ENCODE measurements at places on chromosomes 5 and 9.

DNA sequence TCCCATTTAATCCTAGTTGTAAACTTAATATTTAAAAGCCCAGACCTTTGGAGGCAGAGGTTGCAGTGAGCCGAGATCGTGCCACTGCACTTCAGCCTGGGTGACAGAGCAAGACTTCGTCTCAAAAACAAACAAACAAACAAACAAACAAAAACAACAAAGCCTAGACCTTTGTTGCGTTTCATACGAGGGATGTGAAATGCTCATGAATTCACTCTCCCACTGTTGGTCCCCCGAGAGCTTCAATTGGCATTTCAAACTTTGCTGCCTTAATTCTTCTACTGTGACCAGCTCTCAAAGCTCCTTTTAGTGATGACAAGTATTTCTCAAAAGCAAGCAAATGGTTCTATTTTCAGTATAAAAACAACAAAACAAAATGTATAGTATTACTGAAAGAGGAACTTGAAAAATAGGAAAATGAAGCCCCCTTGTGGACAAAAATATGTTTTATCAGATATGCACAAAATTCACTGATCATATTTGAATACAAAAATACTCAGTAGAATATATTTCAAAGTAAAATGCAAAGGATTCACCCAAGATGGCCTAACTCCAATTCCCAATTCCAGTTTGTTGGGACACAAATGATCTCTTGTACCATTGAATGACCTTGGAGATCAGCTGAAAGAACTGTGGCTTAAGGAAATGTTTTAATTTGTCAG is 140.4 kb downstream of the ESM1 start:
- H3K27me3 ChIP-seq: no peaks in the 10 kb centered on the region
- H3K36me3 ChIP-seq: no peaks in the 10 kb centered on the region
- H3K4me3 ChIP-seq: no peak overlapping the region
- no peak overlapping the region for H3K27ac ChIP-seq
- DNase-seq: no peak

DNA sequence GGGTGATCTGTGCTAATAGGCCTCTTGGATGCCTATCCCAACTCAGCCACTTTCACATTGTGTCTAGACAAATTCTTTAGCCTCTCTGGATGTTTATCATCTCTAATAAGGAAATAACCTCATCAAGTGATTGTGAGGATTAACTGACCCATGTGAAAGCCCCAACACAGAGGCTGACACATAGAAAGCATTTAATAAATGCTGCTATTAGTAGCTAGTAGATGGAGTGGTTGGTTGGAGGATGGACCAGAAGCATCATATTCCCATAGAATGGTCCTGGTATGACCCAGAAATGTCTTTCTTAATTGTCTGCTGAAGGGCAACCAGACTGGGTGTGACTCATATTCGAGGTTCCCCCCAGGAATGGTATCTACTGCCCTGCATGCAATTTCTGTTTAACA is 124.4 kb downstream of the PIK3R1 start:
- no peak overlapping the region for H3K4me3 ChIP-seq
- no peaks in the 10 kb centered on the region for H3K36me3 ChIP-seq
- no peak for DNase-seq
- H3K27me3 ChIP-seq: no peaks in the 10 kb centered on the region
- H3K27ac ChIP-seq: no peak overlapping the region

GRCh38 chr9:101626295-101626694 is 31.5 kb upstream of the PPP3R2 start:
- no peak for DNase-seq
- H3K27me3 ChIP-seq: peaks cover 39% of the 10 kb centered on the region
- no peak overlapping the region for H3K27ac ChIP-seq

DNA sequence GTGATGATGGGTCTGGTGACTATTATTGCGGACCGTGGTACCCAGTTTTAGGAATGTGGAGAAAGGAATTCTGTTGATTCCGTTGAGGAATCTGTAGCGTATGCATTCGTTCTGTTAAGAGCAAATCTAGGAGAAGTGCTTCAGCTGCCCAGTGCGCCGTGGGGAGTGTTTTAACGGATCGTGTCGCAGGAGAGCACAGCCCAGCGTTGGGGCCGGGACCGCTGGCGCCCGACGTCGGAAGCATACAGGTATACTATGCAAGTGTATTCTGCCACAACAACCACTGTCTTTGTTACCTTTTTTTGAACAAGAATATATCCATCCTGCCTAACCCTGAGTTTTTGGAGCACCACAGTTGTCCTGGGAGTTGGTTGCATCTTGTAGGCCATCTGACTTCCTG is 42.7 kb downstream of the TENT4A start:
- H3K4me1 ChIP-seq: no peaks in the 10 kb centered on the region
- no peak overlapping the region for H3K27ac ChIP-seq
- no peaks in the 10 kb centered on the region for H3K27me3 ChIP-seq
- DNase-seq: no peak

GRCh38 chr5:37840053-37841034 is 503 bp upstream of the GDNF start:
- H3K27me3 ChIP-seq: peaks cover 90% of the 10 kb centered on the region
- DNase-seq: peak; percentile 74
- H3K27ac ChIP-seq: peak overlapping the region; percentile 22
- H3K36me3 ChIP-seq: no peaks in the 10 kb centered on the region

DNA sequence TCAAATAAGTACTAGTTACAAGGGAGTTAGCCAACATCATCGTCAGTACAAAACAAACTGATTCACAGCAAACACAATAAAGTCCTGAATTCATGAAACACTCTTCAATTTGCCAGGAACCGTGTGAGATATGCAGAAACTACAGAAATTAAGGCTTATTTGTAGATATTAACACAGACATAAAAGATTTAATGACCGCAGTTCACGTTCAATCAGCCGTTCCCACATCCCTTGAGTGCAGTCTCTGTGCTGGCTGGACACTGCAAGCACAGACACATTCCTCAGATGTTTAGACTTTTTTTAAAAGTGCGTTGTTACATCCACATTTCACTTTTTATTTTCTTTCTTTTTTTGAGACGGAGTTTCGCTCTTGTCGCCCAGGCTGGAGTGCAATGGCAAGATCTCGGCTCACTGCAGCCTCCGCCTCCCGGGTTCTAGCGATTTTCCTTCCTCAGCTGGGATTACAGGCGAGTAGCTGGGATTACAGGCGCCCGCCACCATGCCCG is 566 bp upstream of the CEP78 start:
- peak overlapping the region; percentile 97 for H3K27ac ChIP-seq
- no peak for DNase-seq
- H3K27me3 ChIP-seq: no peaks in the 10 kb centered on the region
- H3K36me3 ChIP-seq: peaks cover 2% of the 10 kb centered on the region

- H3K27me3 ChIP-seq: no peaks in the 10 kb centered on the region
- H3K4me1 ChIP-seq: no peaks in the 10 kb centered on the region
- H3K4me3 ChIP-seq: no peak overlapping the region
- H3K36me3 ChIP-seq: peaks cover 47% of the 10 kb centered on the region
- DNase-seq: no peak
These were observed 22.8 kb downstream of the RALGDS start for GRCh38 chr9:133098104-133098754.

GRCh38 chr5:159459132-159459627 is 128.9 kb upstream of the IL12B start:
- no peak overlapping the region for H3K27ac ChIP-seq
- DNase-seq: no peak
- H3K27me3 ChIP-seq: peaks cover 8% of the 10 kb centered on the region
- peaks cover 31% of the 10 kb centered on the region for H3K4me1 ChIP-seq
- H3K4me3 ChIP-seq: no peak overlapping the region

DNA sequence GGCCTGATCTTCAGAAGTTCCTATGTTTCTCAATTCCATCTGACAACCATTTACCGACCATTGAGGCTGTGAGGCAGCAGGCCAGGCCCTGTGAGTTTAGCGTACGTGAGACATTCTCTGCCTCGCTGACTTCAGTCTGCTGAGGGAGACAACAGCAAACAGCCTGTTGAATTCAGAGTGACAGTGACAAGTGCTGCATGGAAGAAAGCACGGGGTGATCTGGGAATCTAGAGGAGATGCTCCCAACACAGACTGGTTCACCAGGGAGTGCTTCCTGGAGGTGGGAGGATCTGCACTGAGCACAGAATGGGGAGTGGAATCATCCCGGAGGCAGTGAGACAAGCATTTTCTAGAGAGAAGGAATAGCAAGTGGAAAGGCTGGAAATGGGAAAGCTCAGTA is 10.0 kb upstream of the DDX41 start:
- H3K27ac ChIP-seq: no peak overlapping the region
- H3K4me1 ChIP-seq: no peaks in the 10 kb centered on the region
- H3K4me3 ChIP-seq: no peak overlapping the region
- DNase-seq: no peak

DNA sequence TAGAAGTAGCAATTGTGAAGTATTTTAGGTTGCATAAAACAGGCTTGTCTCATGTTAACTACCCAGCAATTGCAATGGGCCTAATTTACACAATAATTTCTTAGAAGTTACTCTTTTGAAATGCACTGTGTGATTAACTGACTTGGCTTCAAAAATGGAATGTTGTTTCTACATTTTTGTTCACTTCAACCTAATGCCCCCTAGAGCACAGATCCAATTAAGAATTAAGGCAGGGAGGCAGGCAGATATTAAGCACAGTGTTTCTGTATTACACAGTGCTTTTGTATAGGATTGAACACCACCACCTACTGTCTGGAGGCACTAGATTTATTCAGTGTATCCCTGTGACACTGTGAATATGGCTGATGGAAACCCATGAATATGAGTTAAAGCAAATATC is 302.1 kb downstream of the FBXL17 start:
- H3K4me1 ChIP-seq: peaks cover 7% of the 10 kb centered on the region
- no peak for DNase-seq
- no peaks in the 10 kb centered on the region for H3K36me3 ChIP-seq
- H3K27ac ChIP-seq: no peak overlapping the region
- H3K27me3 ChIP-seq: no peaks in the 10 kb centered on the region

DNA sequence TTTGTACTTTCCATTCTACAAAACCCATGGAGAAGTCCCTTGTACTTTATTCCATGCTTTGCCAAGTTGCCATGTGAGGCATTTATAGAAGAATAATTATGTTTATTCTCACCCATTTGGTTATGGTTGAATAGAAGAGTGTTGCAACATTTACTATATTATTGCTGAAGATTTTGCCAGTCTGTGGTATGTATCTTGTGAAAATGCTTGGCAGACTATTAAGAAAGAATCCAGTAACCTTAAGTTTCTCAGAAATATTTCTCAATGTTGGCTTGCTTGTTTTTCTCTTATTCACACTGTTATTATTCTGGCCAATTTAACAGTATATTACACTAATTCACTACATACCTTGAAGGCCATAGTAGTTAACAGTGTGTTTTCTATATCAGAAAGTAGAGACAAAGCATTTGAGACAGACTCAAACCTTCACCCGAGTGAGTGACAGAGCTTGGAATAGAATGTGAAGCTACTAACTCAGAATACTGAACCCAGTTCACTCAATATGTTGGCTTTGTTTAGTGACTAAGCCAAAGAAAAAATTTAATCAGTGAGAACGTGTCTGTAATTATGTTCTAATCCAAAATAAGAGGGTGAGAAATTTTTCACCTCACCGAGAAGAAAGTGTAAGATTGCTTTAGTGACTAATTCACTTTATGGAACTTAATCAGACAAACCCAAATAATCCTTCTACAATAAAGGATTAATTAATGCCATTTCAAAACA is 184.4 kb downstream of the CWC27 start:
- H3K4me1 ChIP-seq: peaks cover 4% of the 10 kb centered on the region
- H3K4me3 ChIP-seq: no peak overlapping the region
- DNase-seq: no peak
- H3K27ac ChIP-seq: no peak overlapping the region

- H3K36me3 ChIP-seq: no peaks in the 10 kb centered on the region
- no peaks in the 10 kb centered on the region for H3K27me3 ChIP-seq
- H3K4me1 ChIP-seq: peaks cover 14% of the 10 kb centered on the region
- H3K27ac ChIP-seq: no peak overlapping the region
- no peak for DNase-seq
These were observed 108.9 kb upstream of the CHD1 start for GRCh38 chr5:99037668-99038067.

- no peak overlapping the region for H3K27ac ChIP-seq
- no peaks in the 10 kb centered on the region for H3K27me3 ChIP-seq
- no peak overlapping the region for H3K4me3 ChIP-seq
- no peak for DNase-seq
- peaks cover 23% of the 10 kb centered on the region for H3K4me1 ChIP-seq
These were observed 158.9 kb downstream of the MAPKAP1 start for GRCh38 chr9:125548141-125548540.

- no peak overlapping the region for H3K4me3 ChIP-seq
- DNase-seq: no peak
- H3K27me3 ChIP-seq: no peaks in the 10 kb centered on the region
These were observed 25.2 kb downstream of the SHC3 start for GRCh38 chr9:89153232-89154017.

- H3K27me3 ChIP-seq: no peaks in the 10 kb centered on the region
- no peak overlapping the region for H3K27ac ChIP-seq
- no peak overlapping the region for H3K4me3 ChIP-seq
- H3K36me3 ChIP-seq: no peaks in the 10 kb centered on the region
- peaks cover 19% of the 10 kb centered on the region for H3K4me1 ChIP-seq
- no peak for DNase-seq
These were observed 73.1 kb downstream of the NDFIP1 start for GRCh38 chr5:142181547-142182163.

GRCh38 chr9:124202447-124202971 is 55.2 kb upstream of the NEK6 start:
- DNase-seq: no peak
- no peak overlapping the region for H3K4me3 ChIP-seq
- H3K27me3 ChIP-seq: peaks cover 14% of the 10 kb centered on the region
- H3K4me1 ChIP-seq: no peaks in the 10 kb centered on the region

DNA sequence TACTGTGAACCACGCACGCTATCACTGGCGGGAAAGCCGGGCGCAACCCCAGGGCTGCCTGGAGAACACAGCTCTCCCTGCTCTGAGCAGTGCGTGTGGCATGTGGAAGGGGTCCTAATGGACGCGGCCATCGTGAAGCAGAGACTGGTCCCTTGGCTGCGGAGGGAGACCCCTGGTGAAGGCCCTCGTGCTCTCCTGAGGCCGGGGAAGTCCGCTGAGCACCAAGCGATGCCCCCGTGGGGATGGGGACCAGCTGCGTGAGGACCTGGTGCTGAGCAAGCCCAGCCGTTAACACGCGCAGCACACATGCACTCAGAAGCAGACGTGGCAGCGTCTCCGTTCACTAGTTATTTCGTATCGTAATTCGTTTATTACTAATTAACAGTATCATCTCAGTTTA is 24.4 kb downstream of the SLC12A7 start:
- H3K36me3 ChIP-seq: no peaks in the 10 kb centered on the region
- no peak overlapping the region for H3K4me3 ChIP-seq
- no peak overlapping the region for H3K27ac ChIP-seq
- H3K4me1 ChIP-seq: no peaks in the 10 kb centered on the region
- no peak for DNase-seq

Measured in type B pancreatic cell (in vitro differentiated cells).